HT-29 (cell line): ENCODE measurements at places on chromosomes 2 and 18.

DNA sequence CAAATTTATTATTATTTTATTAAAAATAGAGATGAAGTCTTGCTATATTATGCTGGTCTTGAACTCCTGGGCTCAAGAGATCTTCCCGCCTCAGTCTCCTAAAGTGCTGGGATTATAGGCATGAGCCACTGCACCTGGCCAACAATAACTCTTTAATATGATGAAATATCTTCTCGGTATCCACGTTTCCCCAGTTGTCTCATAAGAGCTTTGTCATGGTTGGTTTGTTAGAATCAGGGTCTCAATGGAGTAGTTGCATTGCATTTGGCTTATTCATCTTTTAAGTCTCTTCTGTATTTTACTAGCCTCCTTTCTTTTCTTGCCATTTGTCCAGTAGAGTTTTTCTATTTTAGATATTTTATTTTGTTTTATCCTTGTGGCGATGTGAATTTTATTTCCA lies 32.7 kb upstream of the DLX2 start:
- no peak for DNase-seq

DNA sequence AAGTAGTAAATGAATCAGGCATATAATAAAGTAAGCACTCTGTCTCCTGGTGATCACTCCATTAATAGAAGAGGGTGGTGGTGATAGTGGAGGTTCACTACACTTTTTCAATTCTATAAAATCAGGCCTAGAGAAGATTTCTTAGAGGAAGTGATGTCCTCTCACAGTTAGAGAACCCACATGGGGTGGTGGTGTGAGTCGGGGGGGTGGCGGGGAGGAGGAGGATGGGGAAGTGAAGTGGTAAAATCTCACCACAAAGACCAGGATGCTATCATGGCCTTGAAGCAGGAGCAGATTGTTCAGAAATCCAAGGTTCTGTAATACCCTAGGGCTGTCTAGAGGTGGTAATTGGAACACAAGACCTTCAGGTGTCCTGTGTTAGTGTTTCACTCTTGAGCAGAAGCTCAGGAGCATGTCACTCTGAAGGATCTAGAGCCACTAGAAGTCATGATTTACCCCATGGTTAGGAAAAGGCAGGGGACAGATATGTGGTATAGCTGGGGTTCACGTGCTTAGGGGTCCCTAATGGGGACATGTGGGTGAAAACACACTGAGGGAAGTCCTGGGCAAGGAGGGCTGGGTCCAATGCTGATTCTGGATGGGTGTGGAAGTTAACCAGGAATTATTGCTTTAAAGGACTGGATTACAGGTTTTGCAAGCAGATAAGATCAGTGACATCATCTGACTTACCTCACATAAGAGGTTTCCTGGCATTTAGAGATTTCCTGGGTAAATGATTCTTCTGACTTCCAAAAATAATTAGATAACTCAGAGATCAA lies 31.0 kb downstream of the RNF125 start:
- no peak for DNase-seq

DNA sequence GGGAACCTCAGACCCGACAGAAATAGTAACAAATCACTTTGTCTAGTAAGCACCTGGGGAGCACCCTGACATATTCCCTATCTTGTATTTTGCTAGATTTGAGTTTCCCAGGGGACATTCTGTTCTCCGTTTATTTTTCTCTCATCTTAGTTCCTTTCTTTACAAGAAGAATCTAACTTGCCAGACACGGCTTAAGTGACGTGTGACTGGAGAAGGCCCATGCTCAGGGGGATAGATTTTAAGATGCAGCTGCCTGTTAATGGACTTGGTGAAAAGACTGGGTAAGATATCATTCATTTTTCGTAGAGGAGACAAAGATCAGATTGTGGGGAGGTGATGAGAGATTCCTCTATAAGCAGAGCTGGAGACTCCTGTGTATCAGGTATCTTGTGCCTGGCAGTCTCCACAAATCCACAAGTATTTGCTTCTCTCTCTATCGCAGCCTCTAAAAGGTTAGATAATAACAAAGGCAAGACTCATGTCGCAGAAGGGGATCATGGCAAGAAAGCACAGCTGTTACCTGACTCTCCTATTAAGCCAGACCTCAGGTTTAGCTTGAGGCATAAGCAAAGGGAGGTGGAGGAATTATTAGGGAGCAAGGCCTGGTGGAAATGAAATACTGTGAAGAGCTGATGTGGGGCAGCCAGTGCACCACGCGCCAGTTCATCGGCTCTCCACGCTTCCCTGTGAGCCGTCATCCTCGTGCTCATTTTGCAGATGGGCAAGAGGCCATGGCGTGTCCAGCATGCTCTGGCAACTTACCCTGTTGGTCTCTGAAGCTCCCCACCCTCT lies 347.2 kb upstream of the TNP1 start:
- no peak for DNase-seq

DNA sequence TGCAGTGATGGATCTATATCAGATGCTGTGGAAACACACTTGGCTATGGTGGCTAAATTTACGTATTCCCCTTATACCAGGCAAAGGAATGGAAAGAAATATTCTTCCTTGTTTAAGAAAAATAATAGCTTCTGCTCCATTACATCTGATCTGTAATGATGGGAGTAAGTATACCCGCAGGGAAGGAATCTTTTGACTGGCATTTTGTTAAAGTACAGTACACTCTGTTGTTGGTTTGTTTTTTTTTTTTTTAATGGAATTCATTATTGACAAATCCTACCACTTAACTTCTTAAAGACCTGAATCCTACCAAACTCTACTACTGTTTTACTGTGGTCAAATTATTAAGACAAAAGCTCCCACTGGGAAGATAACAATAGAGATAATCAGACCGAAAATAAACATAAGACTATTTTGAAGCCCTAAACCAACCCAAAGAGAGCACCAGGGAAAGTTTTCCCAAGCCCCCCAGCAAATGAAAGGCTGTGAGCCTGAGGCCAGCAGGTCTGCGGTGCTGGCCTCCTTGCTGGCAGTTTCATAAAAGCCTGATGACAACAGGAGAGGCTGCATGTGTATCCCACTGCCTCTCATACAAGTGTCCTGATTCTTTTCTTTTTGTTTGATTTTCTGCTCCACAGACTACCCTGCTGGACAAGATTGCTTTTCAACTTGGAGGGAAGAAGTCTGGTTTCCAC lies 101.0 kb downstream of the SLC25A12 start:
- DNase-seq, result no peak

DNA sequence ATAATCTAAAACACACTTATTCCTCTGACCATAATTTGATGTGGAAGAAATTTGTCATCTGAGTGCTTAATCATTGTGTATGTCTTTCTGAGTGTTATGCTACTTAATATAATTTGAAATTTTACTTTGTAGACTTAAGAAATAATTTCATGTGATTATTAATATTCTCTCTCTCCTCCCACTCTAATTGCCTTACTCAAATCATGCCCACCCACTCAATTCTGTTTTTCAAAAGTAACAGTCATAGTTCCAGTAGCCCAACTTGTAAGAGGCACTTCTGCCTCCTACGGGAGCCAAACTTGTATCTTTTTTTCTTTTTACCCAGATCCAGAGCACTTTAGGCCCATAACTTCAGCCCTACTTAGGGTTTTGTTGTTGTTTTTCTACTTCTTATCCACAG lies 18.5 kb upstream of the KYNU start:
- no peak for DNase-seq

GRCh38 chr2:199378948-199379650 lies 78.6 kb downstream of the SATB2 start:
- no peak for DNase-seq

- peak; percentile 76 for DNase-seq
Observed at GRCh38 chr18:75211953-75212750, 1.6 kb downstream of the TSHZ1 start.

GRCh38 chr2:118371515-118371914 lies 283.2 kb downstream of the INSIG2 start:
- DNase-seq, result peak; percentile 48

- DNase-seq, result peak; percentile 41
Observed at GRCh38 chr2:191167766-191168165, 17.0 kb upstream of the STAT4 start.
